ENCODE measurements at places on chromosomes 6 and 20.
A peak's percentile ranks its signal among the peaks of the same experiment; 100 is the strongest.

DNA sequence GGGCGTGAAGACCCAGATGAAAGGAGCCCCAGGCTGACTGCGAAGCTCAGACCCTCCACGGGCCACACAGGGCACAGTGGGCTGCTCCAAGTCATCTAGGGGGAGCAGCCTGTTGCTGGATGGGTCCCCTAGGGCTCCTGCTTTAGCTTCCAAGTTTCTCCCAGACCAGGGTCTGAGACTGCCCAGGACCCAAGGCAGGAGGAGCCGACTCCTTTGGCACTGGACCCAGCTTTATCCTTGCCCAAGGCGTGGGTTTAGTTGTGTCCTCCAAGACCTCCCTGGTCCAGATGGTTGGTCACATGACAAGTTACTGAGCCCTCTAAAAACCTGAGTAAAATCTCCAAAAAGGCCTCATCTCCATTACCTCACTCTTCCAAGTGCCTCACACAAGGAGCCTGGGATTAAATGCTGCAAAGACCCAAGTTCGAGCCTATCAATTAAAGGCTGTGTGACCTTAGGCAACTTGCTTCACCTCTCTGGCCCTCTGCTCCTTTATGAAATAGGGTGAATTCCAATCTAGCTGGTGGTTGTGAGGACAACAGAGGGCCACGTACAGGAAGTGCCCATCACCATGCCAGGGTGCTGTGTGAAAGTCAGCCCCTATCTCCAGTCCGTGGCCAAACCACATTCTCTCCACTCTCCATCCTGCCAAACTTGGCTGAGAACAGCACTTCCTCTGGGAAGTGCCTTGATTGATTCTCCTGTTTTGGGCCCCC, 2.5 kb downstream of the NECAB3 start:
- H3K4me3 ChIP-seq, result no peak overlapping the region
- no peaks in the 10 kb centered on the region for H3K36me3 ChIP-seq
- no peaks in the 10 kb centered on the region for H3K27me3 ChIP-seq
- H3K4me1 ChIP-seq, result peaks cover 16% of the 10 kb centered on the region
- no peak overlapping the region for H3K27ac ChIP-seq

- no peaks in the 10 kb centered on the region for H3K27me3 ChIP-seq
- H3K4me3 ChIP-seq, result no peak overlapping the region
- DNase-seq, result no peak
- H3K4me1 ChIP-seq, result no peaks in the 10 kb centered on the region
- H3K27ac ChIP-seq, result no peak overlapping the region
Observed at GRCh38 chr6:85419046-85419759, 30.7 kb upstream of the NT5E start.

- H3K27ac ChIP-seq, result no peak overlapping the region
- H3K4me1 ChIP-seq, result no peaks in the 10 kb centered on the region
Observed at GRCh38 chr20:55160037-55160436, 684.6 kb downstream of the DOK5 start.

GRCh38 chr20:19888269-19888671, 128.9 kb upstream of the NAA20 start:
- no peaks in the 10 kb centered on the region for H3K4me1 ChIP-seq
- no peak overlapping the region for H3K4me3 ChIP-seq
- no peaks in the 10 kb centered on the region for H3K27me3 ChIP-seq
- H3K36me3 ChIP-seq, result no peaks in the 10 kb centered on the region
- no peak for DNase-seq
- H3K27ac ChIP-seq, result no peak overlapping the region

- no peaks in the 10 kb centered on the region for H3K36me3 ChIP-seq
- DNase-seq, result no peak
- H3K4me3 ChIP-seq, result no peak overlapping the region
- no peaks in the 10 kb centered on the region for H3K4me1 ChIP-seq
- no peak overlapping the region for H3K27ac ChIP-seq
Observed at GRCh38 chr20:50415021-50415515, 95.1 kb upstream of the PTPN1 start.

DNA sequence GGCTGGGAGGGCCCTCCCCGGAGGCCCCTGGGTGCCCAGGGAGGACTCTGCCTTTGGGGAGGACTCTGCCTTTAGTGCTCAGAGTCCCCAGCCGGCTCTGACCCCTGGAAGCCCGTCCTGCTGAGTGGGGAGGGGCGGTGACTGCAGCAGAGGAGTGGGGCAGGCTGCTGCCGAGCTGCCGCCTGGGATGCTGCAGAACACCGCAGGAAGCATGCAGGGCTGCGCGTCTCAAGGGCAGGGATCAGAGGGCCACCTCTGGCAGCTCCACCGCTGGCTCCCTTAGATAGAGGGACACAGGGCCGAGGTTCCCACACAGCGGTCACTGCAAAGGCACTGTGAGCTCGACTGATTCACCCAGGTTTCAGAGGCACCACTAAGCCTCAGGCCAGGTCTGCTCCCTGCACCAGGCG, 82.2 kb upstream of the GATA5 start:
- no peak for DNase-seq
- H3K4me1 ChIP-seq, result no peaks in the 10 kb centered on the region
- H3K4me3 ChIP-seq, result no peak overlapping the region
- no peaks in the 10 kb centered on the region for H3K27me3 ChIP-seq
- H3K27ac ChIP-seq, result no peak overlapping the region

GRCh38 chr6:130409418-130410100, 43.7 kb downstream of the TMEM200A start:
- no peak overlapping the region for H3K4me3 ChIP-seq
- no peak for DNase-seq
- no peaks in the 10 kb centered on the region for H3K27me3 ChIP-seq
- H3K36me3 ChIP-seq, result no peaks in the 10 kb centered on the region

DNA sequence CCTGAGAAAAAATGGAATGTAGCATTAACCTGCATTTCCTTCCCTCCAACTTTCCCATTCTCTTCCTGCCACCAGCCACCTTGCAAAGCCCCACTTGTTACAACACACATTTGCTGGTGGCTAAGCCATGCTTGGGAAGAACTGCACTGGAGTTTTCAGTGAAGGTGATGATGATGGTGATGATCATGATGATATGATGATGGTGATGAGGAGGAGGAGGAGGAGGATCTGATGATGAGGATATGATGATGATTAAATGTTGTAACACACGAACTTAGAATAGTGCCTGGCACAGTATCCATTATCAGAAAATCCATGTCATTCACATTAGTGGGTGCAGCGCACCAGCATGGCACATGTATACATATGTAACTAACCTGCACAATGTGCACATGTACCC, 297.2 kb downstream of the TSHZ2 start:
- DNase-seq, result no peak
- H3K27me3 ChIP-seq, result no peaks in the 10 kb centered on the region

DNA sequence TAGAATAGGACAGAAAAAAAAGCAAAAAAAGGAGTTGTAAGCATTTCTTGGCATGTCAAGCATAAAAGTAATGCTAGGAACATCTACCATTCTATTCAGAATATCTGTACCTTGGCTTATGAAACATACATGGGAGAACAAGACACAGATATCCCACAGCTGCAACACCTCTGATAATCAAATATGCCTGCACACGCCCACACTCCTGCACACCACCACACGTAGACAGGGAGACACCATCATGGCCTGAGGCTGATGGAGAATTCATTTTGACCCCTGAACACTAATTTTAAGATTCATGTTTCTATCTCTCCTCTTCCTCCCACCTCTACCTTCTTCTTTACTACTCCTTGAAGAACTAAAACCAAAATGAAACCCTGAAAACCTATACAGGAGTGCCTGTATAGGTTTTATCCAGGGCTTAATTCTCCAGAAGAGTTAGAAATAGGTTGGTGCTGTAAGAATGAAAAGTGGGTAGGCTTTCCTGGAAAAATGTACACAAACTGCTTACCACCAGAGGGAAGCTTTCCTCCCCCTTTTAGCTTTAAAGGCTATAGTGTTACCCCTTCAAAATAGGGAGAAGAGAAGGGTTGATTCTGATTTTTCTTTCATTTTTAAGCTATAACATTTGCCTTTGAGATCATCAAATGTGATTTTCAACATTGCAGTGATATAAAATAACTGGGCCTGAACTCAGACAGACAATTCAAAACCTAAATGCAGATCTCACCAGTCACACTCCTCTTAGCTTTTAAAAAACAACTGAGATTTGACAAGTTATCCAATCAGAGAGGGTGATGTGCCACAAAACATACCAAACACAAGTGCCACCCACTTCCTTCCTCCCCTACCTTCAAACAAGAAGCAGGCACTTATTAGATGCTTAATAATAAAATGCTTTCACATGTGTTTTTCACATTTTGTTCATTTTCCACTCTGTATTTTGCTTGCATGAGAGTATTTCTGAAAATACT, 57.9 kb downstream of the ELOVL5 start:
- no peaks in the 10 kb centered on the region for H3K27me3 ChIP-seq
- H3K4me3 ChIP-seq, result peak overlapping the region; percentile 5
- H3K27ac ChIP-seq, result peak overlapping the region; percentile 49

Measured in naive thymus-derived CD4-positive, alpha-beta T cell (primary cell).